ENCODE measurements at places on chromosomes 7 and 10.

DNA sequence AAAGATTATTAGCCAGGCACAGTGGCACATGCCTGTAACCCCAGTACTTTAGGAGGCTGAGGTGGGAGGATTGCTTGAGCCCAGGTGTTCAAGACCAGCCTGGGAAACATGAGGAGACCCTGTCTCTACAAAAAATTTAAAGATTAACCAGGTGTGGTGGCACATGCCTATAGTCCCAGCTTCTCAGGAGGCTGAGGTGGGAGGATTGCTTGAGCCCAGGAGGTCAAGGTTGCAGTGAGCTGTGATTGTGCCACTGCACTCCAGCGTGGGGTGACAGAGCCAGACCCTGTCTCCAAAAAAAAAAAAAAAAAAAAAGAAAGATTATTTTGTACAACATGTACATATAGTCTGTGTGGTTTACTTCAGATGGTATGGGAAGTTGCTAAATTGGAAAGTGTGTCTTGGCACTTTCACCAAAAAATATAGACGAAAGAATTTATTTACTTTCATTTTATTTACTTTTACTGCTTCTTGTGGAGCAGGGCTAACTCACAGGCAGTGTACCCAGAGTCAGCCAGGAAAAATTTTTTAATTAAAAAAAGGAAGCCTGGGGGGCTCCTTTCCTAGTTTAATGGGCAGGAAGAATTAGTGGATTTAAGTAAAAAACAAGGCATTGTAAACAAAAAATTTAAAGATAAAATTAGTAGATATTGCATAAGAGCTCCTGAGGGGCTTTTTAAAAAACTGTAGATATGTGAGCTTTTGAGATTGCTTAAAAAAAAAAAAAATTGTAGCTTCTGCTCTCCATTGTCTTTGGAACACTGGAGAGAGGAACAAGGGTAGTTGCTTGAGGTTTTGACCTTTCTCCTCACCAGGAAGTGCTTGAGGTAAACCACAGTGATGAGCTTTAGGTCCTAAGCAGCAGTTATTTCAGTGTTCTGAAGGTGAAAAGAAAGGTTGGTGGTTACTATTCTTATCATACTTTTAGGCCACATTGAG lies 44.6 kb upstream of the VDAC2 start:
- no peak for DNase-seq

GRCh38 chr7:132966754-132967469 lies 115.0 kb downstream of the CHCHD3 start:
- DNase-seq = no peak

- no peak for DNase-seq
Observed at GRCh38 chr10:17001297-17001744, 128.3 kb downstream of the CUBN start.

- DNase-seq = no peak
Observed at GRCh38 chr10:17737027-17737965, 14.7 kb upstream of the TMEM236 start.

- DNase-seq = no peak
Observed at GRCh38 chr7:17534348-17534747, 235.9 kb downstream of the AHR start.

- DNase-seq = no peak
Observed at GRCh38 chr10:110784198-110784597, 87.5 kb upstream of the PDCD4 start.

GRCh38 chr7:73741600-73741999 lies 3.0 kb upstream of the ABHD11 start:
- no peak for DNase-seq

GRCh38 chr7:20513341-20513740 lies 102.1 kb upstream of the ABCB5 start:
- no peak for DNase-seq

DNA sequence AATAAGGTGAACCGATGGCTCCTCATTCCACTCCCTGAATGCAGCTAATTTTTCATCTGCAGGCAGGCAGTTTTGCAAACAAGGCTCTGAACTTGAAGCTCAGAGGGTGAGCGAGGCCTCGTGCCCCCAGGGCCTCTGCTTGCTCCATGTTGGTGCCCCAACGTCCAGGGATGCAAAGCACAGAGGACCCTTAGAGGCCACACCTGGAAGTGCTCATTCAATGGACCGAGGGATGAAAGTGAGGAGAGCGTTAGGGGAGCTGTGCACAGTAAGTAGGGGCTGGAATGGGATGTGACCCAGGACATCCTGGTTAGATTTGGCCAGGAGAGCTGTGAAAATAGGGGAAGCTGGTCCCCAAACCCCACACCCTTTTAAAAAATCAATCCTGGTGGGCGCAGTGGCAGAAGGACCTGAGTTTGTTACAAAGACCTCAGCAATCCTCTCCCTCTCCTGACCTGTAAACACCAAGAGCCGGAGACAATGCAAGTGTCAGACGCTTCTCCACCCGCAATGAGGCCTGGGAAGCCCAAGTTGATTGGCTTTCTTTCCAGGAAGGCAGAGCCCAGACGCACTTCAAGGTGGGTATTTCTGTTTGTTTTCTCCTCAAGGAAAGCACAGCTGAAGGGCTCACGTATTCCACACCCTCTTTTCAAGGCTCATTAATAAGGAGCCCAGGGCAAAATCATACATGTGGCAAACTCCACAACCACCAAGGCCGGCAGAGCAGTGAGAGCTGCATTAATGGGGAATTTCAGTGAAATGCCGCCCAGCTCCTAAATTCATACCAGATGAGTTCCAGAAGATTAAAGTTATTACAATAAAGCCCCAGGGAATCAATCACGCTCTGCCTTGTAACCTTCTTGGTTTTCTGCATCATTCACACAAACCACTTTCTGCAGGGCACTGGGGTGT lies 14.1 kb upstream of the CXCL12 start:
- DNase-seq = peak; percentile 5

GRCh38 chr7:74074770-74075169 lies 8.8 kb upstream of the LIMK1 start:
- DNase-seq = no peak

GRCh38 chr10:84478151-84478550 lies 149.8 kb downstream of the CCSER2 start:
- DNase-seq = no peak

- DNase-seq = no peak
Observed at GRCh38 chr10:80144696-80145131, 12.2 kb downstream of the PLAC9 start.

- no peak for DNase-seq
Observed at GRCh38 chr10:132356621-132357195, 24.7 kb downstream of the LRRC27 start.

GRCh38 chr10:34689053-34689452 lies 126.0 kb downstream of the PARD3 start:
- DNase-seq = no peak

- no peak for DNase-seq
Observed at GRCh38 chr7:11760372-11760771, 71.6 kb downstream of the THSD7A start.

GRCh38 chr7:40097728-40098127 lies 36.7 kb downstream of the MPLKIP start:
- no peak for DNase-seq

DNA sequence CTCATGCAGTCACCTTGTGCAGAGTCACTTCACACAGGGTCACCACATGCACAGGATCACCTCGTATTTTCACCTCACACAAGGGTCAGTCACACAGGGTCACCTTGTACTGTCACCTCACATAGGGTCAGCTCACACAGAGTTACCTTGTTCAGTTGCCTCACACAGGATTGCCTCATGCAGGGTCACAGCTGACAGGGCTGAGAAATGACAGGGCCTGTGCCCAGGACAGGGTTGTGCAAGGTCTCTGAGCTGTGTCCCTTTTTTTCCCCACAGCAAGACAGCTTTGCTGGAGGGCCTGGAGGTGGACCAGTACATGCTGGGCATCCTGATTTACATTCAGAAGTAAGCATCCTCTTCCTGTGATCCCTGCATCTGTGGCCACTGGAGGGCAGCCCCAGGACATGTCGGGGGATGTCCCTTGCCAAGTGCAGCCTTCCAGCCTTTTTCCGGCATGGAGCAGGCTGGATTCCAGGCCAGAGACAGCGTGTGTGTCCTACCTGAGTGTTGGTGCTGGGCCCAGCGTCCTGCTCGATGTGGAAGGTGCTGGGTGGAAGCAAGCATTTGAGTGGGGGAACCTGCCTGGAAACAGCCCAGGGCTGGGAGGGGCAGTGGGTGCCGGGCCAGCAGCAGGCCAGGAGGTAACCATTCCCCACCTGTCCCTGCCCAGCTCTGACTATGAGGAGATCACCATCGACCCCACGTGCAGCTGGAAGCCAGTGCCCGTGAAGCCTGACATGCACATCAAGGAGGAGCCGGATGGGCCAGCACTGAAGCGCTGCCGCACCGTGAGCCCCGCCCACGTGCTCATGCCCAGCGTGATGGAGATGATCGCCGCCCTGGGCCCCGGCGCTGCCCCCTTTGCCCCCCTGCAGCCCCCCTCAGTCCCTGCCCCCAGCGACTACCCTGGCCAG lies 16.3 kb downstream of the ZMIZ2 start:
- no peak for DNase-seq

DNA sequence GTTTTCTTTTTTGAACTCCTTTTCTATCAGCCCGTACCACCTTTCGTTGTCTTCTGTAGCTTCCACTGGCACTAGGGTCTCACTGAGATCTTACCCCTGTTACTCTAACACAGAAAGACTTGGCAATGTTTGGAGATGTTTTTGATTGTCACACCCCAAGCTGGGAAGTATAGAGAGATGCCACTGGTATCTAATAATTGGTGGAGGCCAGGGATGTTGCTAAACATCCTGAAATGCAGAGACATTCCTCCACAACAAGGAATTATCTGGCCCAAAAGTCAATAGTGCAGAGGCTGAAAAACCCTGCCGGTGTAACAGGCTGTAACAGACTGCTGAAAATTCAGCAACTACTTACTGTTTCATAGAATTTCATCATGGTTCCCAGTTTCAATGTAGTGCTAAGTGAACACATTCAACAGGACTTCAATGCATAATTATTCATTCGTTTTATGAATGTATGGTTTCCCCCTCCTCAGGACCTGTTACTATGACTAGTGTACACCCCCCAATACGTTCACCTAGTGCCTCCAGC lies 115.9 kb downstream of the TRIM24 start:
- no peak for DNase-seq

DNA sequence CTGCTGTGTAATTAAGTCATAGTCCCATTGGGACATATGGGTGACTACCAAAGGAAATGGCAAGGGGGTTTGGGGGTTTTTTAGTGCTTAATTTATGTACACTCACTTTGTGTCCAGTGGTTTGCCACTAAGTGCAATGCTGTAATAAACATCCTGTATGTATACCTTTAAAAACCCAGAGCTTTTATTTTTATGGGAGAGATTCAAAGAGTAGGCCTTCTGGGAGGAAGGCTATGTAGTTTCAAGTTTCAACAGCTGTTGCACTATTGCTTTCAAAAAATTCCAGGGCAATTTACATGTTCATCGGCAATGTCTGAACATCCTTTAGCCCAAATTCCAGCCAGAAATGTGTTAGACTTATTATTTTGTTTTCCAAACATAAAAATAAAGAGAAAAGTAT lies 744.7 kb downstream of the XPNPEP1 start:
- no peak for DNase-seq

DNA sequence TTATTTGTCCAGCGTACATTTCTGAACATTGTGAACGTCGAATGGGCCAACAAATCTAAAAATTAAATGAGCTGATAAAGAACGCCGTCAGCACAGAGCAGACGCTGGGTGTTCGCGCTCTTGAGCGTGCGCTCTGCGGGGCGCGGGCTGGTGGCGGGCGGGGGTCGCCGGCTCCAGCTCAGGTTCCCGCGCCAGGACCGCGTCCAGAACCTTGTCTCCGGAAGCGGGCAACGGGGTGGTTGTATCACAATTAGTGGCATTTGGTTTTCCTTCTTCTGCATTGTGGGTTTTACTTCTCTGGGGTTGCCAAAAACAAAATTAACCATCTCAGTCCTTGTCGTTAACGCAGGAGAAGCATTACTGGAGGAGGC lies 2.4 kb downstream of the CYP2E1 start:
- DNase-seq = no peak

- no peak for DNase-seq
Observed at GRCh38 chr7:135901585-135902540, 75.3 kb downstream of the MTPN start.

GRCh38 chr7:102239206-102239820 lies 47.4 kb upstream of the SH2B2 start:
- DNase-seq = no peak

DNA sequence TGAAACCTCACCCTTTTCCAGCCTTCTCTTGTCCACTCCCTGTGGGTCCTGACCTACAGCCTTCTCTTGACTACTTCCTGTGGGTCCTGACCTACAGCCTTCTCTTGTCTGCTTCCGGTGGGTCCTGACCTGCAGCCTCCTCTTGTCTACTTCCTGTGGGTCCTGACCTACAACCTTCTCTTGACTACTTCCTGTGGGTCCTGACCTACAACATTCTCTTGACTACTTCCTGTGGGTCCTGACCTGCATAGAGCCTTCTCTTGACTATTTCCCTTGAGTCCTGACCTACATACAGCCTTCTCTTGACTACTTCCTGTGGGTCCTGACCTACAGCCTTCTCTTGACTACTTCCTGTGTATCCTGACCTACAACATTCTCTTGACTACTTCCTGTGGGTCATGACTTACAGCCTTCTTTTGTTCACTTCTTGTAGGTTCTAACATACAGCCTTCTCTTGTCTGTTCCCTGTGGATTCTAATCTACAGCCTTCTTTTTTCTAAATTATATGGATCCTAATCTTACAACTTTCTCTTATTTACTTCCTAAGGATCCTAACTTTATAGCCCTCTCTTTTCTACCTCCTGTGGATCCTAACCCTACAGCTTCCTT lies 36.5 kb downstream of the C10orf71 start:
- DNase-seq = no peak

GRCh38 chr7:83111391-83111790 lies 51.3 kb downstream of the PCLO start:
- no peak for DNase-seq

GRCh38 chr10:90319188-90319914 lies 538.5 kb downstream of the HTR7 start:
- DNase-seq = no peak

GRCh38 chr10:129345763-129346162 lies 121.3 kb upstream of the MGMT start:
- DNase-seq = no peak

DNA sequence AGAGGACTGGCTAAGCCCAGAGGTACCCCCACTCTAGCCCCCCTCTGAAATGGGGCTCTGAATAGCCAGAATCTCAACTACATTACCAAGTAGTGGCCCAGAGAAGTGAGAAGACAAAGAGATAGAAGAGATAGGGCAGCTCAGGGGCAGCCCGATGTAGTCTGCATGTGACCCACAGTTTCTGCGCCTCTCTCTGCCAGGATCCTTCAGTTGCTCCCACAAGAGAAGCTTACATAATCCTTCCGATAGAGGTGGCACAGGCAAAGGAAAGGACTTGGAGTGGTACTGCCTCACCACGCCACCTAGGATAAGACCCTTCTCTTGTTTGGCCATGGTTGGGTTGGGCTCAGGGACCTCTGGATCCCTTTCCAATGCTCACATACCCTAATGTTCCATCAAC lies 5.4 kb upstream of the PDE1C start:
- no peak for DNase-seq

DNA sequence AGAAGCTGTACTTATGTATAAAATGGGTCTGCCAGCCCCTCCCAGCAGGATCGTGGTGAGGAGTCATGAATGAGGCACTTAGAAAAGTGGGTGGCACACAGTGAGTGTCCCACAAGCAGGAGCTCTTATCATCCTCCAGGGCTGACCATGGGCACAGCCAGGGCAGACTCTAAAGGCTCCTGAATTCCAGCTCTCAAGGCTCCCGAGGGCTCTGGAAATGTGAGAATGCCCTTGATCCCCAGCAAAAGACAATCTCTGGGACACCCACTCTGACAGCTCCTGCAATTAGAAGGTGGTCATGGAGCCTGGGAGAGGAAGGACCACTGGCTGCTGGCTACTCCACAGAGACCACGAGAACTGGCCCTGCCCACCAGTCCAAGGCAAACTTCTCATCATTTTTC lies 1.6 kb downstream of the VSTM4 start:
- DNase-seq = no peak

- DNase-seq = no peak
Observed at GRCh38 chr7:98816967-98817710, 52.7 kb downstream of the TMEM130 start.
